CD8-positive, alpha-beta memory T cell (primary cell): ENCODE measurements at places on chromosomes 1 and 21.
A peak's percentile ranks its signal among the peaks of the same experiment; 100 is the strongest.

DNA sequence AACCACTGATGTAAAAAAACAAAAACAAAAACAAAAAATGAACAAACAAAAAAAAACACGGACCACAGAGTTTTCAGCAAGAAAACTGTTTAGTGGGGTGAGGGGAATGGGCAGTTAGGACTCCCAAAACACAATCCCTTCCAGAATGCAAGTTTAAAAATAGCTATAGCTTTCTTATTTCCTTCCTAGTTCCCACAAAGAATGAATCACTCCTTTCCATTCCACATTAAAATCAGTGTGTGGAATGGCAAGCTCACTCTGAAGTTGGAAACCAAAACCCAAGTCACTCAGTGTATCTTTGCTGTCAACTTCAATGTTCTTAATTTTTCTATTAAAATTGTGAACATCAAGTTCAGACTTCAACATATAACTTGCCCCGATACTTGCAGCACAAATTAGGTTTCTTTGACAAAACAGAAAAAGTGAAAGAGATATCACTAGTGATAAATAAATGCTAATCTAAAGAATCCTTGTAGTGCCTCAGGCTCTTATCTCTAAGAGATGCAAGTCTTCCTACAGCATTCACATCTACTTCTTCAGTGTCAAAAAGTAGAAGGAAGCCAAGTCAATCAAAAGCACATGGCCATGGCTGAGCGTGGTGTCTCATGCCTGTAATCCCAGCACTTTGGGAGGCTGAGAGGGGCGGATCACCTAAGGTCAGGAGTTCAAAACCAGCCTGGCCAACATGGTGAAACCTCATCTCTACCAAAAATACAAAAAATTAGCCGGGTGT lies 45.5 kb downstream of the TOR3A start:
- no peak for DNase-seq

- DNase-seq = no peak
These were observed 295.8 kb downstream of the MATN1 start for GRCh38 chr1:30427545-30427944.

- no peak for DNase-seq
These were observed 78.4 kb downstream of the SPATA46 start for GRCh38 chr1:162298266-162298665.

- no peak for DNase-seq
These were observed 15.2 kb upstream of the ADAMTSL4 start for GRCh38 chr1:150534002-150534401.

- DNase-seq = no peak
These were observed 205.5 kb upstream of the HOOK1 start for GRCh38 chr1:59609245-59609644.

GRCh38 chr1:34518146-34518699 lies 236.6 kb upstream of the GJB5 start:
- DNase-seq = no peak

DNA sequence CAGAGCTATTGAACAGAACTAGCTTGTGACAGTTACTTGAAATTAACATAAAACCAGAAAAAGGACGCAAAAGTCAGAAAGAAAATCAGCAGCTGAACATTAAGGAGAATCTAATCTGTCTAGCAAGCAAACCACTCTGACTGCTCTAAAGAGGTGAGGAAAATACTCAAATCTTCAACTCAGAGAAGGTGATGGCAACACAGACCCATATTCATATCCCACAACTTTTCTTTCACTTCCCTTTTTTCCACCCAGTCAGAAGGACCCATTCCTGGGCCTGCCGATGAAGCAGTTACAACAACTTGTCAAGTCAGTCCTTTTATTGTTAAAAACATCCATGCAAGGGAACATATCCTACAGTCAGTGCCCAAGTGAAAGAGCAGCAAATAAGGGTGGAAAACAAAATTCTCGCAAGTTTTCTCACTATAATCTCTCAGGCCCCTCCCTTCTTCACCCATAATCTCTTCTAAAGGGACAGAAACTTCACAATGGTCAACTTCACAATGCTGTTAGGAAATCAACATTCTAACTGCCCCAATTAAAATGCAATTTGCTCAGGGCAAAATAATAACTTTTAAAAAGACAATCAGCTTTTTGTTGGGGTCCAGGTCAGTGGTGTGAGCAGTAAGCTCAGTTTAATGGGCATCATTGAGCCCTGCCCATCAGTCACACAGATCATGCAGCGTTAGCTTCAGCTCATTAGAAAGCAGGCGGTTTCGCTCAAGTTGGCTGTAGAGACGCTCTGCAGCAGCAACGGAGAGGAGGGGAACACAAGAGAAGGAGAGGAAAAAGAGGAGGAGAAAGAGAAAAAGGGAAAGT lies 3.6 kb upstream of the NUP210L start:
- DNase-seq = no peak

GRCh38 chr1:52032785-52033131 lies 852 bp downstream of the KTI12 start:
- no peak for DNase-seq

DNA sequence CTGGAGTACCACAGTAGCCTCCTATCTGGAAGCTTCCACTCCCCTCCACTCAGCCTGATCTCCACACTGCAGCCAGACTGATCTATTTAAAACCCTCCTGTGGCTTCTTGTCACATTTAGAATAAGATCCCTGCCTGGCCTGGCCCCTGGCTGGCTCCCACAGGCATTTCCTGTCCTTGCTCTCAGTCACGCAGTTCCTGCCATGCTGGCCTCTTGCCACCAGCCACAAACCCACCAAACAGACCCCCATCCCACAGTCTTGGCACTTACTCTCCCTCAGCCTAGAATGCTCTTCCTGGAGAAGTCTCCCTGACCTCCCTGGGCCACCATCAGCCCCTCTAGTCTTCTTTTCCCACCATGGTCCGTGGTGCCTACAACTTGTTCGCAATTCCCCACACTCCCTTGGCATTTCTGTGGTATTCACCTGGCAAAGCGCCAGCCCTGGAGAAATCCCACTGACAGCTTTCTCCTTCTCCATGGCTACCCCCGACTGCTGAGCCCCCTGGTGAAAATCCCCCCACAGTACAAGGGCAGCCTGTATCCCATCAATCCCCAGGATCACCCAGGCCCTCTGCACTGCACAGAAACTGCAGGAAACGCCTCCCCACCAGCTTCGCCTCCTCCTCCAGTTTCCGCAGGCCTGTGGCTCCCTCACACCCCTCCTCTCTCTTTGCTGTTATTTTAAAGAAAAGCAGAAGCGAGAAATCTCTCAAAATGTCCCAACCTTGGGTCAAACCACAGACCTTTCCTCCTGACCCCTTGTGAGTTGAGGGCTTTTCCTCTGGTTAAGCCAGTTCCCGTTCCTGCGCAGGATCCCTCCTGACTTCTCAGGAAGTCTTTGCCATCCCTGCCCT lies 94.5 kb downstream of the SYT2 start:
- DNase-seq = no peak

DNA sequence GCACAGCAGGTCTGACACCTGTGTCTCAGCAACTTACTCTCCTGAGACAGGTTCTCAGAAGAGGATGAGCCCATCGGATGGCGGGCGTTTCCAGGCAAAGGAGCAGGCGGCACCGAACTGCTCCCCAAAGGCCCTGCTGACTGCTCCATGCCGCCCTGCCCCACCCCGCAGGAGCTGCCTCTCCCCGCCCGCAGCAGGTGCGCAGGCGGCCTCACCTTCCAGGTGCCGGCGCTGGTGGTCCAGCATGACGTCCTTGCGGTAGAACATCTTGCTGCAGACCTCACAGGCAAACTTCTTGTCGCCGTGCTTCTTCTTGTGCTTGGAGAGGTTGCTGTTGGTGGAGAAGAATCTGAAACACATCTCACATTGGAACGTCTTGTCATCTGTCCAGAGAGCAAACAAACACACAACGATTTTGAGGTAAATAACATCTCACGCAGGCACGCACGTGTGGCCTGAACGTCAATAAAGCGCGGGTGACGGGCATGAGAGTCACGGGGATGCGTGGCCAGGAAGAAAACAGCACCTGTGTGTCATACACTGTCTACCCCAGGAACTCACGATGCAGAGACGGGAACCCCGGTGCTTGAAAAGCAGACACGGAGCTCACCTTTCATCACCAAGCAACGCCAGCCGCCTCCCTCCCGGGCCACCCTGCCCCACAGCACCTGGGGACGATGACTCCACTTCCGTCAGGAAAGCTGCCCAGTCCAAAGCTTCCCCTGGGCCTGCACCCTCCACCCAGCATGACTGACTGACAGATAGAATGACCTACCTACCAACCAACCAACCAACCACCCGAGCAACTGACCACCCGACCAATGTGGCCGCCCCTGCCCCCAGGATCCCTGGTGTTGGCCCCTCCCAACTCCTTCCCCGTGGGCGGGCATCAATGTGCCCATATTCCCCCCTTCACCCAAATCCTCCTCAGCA lies 50.9 kb downstream of the PRDM15 start:
- DNase-seq = no peak

DNA sequence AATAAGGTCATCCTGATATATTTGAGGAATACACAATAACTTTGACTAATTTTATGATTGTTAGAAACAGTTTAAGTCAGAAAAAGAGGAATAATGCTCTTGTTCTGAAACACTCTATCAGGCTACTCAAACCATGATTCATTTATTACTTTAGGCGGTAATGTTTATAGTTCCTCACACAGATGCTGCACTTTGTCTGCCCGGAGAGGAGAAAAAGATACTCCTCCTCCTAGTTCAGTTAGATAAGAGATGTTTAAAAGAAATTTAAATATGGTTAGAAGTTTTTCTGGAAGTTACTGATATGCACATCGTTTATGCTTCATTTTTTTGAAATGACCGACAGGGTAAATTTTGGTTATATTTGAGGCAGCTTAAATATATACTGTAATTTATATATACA lies 103.0 kb downstream of the ZMYM4 start:
- no peak for DNase-seq

- DNase-seq = no peak
These were observed 49.3 kb downstream of the RAB3GAP2 start for GRCh38 chr1:220222939-220223338.

DNA sequence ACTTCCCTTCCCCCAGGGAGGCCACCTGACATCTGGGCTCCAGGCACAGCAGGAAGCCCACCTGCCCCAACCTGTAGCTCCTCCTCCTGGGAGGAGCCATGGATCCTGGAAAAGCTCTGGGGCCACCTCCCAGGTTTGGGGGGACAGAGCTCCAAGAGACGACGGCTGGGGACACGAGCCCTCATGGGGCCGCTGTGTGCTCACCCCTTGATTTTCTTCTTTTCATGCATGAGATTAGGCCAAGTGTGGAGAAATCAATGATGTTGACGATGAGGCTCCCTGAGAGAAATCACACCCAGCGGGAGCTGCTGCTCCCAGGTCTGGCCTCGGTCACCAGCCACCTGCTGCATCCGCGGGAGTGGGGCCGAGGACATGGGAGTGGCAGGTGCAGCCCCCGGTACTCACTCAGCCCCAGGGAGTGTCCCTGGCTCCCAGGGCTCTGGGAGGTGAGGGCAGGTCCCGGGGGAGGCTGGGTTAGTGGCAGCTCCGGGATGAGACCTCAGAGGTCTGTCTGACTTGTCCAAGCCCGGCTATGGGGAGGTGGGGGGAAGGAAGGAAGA lies 8.7 kb downstream of the TNFRSF14 start:
- no peak for DNase-seq

GRCh38 chr1:53500204-53501064 lies 41.2 kb downstream of the DMRTB1 start:
- DNase-seq = no peak

DNA sequence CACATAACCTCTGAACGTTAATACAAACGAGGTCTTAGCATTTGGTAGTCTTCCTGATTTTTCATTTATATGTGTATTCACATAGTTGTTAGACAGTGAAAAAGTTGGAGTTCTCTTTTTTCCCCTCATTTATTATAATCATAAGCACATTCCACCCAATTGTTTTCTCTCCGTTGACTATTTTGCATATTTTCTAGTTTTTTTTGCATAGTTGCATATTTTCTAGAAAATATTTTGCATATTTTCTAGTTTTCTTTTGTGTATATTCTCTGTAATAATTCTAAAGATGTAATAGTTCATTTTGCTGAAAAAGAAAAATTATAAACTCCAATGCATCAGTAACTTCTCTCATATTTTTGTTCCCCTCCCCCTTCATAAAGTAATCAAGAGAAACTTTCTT lies 47.5 kb downstream of the FYB2 start:
- no peak for DNase-seq

GRCh38 chr1:75785320-75785982 lies 605 bp upstream of the RABGGTB start:
- no peak for DNase-seq

DNA sequence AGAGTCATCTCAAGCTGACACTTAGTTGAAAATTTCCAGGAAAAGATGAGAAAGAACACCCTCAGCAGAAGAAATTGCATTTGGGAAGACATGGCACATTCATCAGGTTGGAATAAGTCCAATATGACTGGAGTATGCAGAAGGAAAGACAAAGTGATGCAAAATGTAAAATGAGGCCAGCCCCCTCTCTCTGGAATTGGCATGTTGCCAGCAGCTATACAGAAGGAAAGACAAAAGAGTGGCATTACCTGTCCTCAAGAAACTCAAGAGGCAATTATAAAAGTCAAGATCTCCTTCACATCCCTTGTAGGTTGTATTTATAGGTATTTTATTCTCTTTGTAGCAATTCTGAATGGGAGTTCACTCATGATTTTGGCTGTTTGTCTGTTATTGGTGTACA lies 426.3 kb downstream of the AGBL4 start:
- no peak for DNase-seq

GRCh38 chr1:36109041-36109679 lies 15.9 kb downstream of the COL8A2 start:
- DNase-seq = peak; percentile 10

DNA sequence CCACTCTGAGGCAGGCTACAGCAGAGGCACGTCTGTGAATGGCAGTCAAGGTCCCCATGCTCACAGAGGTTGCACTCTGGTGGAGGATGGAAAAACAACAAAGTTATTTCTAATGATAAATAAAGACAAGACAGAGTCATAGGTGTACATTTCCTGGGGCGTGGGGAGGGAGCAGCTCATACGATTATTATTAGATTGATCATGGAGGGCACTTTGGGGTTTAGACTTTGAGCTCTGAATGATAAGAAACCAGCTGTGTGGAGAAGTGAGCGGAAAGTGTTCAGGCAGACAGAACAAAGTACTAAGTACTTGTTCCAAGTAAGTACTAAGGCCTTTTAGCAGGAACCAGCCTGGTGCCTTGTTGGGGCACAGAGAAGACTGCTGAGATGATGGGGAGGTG lies 86.8 kb downstream of the BRINP2 start:
- DNase-seq = no peak

- DNase-seq = no peak
These were observed 418.8 kb downstream of the SIPA1L2 start for GRCh38 chr1:232211149-232211548.

GRCh38 chr1:10852486-10852885 lies 56.0 kb upstream of the CASZ1 start:
- DNase-seq = no peak

DNA sequence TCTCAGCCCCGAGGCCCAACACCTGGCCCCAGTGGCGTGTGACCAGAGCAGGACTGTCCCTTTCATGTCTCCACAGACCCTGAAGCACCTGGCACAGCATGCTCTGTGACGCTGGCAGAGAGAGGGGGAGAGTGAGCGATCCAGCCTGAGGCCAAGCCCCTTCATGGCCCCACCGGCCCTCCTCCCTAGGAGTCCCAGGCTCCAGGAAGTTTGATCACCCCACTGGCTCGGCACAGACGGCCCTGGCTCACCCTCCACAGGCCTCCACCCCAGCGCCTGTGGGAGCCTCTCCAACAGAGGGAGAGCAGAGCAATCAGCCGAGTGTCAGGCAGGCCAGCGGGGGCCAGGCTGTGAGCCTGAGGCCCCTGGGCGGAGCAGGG lies 11.0 kb downstream of the SH3BGRL3 start:
- no peak for DNase-seq

GRCh38 chr1:219099307-219099706 lies 74.4 kb upstream of the LYPLAL1 start:
- DNase-seq = no peak
